ENCODE measurements at places on chromosomes 2 and 18.

DNA sequence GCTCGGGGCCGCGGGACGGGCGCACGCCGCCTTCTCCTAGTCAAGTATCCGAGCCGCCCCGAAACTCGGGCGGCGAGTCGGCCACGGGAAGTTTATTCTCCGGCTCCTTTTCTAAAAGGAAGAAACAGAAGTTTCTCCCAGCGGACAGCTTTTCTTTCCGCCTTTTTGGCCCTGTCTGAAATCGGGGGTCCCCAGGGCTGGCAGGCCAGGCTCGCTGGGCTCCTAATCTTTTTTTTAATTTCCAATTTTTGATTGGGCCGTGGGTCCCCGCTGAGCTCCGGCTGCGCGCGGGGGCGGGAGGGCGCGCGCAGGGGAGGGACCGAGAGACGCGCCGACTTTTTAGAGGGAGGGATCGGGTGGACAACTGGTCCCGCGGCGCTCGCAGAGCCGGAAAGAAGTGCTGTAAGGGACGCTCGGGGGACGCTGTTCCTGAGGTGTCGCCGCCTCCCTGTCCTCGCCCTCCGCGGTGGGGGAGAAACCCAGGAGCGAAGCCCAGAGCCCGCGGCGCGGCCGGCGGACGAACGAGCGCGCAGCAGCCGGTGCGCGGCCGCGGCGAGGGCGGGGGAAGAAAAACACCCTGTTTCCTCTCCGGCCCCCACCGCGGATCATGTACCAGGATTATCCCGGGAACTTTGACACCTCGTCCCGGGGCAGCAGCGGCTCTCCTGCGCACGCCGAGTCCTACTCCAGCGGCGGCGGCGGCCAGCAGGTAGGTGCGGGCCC lies 617 bp downstream of the FOSL2 start:
- DNase-seq = no peak

GRCh38 chr2:80403081-80403480 lies 98.5 kb upstream of the LRRTM1 start:
- DNase-seq = no peak

- DNase-seq = no peak
Observed at GRCh38 chr18:50742952-50743351, 76.9 kb downstream of the MRO start.

- DNase-seq = no peak
Observed at GRCh38 chr18:49175071-49175470, 224.3 kb upstream of the SMAD7 start.

DNA sequence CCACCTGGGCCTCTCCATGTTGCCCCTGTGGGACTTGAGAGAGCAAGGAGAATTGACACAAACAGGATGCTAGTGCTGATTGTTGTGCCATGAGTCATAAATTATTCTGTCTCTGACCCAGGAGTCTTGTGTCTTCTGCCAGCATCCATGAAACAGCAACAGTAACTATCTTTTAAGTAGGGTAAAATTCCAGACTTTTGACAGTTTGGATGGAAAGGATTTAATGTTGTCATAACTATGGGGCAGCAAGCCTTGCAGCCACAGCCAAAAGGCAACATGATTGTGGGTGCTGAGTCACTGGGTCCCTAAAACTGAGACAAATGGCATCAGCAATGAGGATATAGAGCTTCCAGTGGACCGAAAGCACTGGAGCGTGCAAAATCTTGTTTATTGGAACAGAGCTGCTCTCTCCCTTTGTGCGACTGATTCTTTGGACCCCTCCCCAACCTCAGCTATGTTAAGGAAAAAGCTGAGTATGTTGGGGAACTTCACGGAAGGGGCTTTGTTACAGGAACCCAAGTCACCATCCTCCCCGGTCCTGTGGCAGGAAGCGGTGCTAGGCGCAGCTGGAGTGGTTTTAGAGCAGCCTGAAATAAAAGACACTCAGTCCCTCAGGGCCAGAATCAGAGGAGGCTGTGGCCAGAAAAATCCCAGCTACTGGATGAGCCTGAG lies 9.6 kb upstream of the ITPRIPL1 start:
- DNase-seq = no peak

- no peak for DNase-seq
Observed at GRCh38 chr2:39697454-39697853, 31.7 kb downstream of the TMEM178A start.

GRCh38 chr2:227376656-227377396 lies 2.3 kb downstream of the TM4SF20 start:
- peak; percentile 28 for DNase-seq

DNA sequence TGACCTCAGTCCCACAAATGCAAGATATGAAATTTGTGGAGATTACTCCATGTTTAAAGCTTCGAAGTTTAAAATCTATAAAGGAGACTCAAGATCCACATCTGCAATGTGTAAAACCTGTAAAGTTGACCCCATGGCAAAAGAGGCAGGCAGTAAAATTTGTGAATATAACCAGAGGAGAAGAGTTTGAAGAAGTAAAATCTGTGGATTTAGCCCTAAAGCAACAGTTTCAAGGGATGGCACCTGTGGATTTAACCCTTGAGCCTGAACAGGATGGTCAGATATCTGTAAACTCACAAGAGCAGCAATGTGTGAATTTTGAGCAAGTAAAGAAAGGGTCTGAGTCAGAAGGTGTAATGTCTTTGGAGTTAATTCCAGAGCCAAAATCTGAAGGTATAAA lies 11.2 kb upstream of the ZNF512 start:
- no peak for DNase-seq

DNA sequence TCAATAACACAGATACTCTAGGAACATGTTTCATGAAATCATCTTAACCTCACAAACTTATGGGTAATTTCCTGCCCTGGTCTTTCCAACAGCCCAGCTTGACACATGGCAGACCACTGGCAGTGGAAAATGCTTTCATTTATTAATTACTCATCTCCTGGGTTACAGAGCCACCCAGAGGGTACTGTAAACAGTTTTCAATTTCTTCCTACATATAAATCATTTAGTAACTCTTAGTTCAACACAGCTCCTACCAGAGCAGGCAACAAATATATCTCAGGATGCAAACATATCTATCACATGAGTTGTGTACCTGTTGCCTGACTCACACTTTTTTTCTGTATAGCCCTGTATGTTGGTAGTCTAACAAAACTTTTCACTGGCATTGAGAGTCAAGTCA lies 99.2 kb upstream of the VRK2 start:
- no peak for DNase-seq

GRCh38 chr2:12271589-12271984 lies 445.1 kb upstream of the TRIB2 start:
- no peak for DNase-seq

DNA sequence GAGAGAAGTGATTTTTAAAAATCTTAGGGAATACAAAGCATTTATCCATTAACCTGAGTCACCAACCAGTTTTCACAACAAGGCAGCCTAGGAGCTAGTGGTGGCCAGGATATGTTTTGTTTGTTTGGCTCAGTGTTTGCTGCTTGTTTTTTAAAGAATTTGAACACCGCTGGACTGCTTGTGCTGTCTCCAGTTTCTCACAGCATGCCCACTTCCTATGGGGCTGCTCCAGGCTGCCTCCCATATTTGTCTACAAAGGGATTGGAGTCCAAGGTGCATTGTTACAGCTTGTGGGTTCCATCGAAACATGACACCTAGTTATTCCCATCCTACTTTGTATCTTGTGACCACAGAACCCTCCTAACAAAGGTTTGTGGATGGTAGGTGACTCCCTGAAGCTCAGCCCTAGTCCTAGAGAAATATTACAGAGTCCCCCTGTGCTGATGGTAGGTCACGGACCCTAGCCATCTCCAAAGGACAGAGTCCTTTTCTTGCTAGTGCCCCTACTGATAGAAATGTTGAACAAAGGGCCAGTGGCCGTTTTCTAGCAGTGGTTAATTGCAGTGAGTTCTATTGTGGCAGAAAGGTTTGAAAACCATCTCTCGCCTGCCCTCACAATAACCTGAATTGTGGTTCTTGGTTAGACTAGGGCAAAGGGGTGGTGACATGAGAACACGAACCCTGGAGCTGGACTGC lies 23.2 kb downstream of the GPR39 start:
- DNase-seq = no peak

GRCh38 chr2:28247734-28248133 lies 144.9 kb upstream of the FOSL2 start:
- no peak for DNase-seq

DNA sequence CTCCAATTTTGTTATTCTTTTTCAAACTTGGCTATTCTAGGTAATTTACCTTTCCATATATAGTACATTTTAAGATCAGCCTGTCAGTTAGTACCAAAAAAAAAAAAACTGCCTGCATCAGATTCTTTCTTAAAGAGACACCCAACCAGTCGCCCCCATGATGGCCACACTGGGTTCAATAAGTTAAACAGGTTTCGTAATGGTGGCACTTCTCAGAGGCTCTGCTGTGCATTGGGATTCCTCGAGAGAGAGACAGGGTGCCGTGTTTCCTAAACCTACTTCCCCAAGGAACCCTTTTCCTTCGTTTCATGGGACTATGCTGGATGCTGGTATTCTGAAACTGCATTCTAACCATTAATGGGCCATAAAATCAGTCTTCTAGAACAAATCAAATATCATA lies 37.4 kb downstream of the MYO7B start:
- no peak for DNase-seq

- no peak for DNase-seq
Observed at GRCh38 chr2:219661955-219662395, 34.5 kb downstream of the SLC4A3 start.

GRCh38 chr2:129813404-129813803 lies 166.1 kb upstream of the RAB6C start:
- no peak for DNase-seq

DNA sequence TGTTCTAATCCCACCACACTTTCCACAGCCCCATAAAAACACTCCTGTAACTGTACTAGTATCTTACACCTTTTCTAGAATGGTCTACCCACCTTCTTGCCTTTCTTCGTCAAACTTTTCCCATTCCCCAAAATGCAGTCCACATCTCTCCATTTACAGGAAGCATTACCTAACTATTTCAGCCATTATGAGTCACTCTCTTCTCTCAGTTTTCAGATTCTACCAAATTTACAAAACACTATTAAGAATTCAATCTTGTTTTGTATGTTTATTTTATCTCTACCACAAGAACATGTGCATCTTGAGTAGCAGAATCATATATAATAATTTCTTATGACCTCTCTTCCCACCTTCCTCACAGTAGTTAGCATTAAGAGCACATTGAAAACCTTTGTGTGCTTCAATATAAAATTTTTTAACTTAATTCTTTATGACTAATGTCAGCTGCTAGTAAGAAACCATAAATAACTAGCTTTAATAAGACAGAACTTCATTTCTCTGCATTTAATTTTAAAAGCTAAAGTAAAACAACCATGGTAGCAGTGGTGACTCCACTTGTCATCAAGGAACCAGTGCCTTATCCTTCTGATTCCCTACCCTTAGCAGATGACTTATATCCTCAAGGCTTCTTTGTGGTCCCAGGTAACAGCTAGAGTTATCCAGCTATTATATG lies 56.6 kb upstream of the MAP2 start:
- no peak for DNase-seq

- no peak for DNase-seq
Observed at GRCh38 chr2:54404270-54404669, 51.9 kb upstream of the SPTBN1 start.

DNA sequence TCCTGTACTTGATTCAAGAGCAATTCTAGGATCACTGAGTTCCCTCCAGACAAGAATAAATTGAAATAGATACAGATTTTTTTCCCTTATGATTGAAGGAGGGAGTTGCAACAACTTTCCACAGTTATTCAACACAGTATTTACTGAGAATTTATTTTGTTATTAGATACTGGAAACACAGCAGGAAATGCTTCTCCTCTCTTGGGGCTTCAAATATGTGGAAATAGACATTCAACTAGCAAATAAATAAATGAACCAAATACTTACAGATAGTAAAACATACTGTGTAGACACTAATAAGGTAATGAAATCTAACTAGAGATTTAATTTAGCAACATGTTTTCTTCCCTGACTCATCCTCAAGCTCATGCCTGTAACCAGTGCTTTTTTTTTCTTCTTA lies 169.2 kb downstream of the LNPK start:
- no peak for DNase-seq

GRCh38 chr2:51413726-51414125 lies 381.8 kb upstream of the NRXN1 start:
- no peak for DNase-seq

DNA sequence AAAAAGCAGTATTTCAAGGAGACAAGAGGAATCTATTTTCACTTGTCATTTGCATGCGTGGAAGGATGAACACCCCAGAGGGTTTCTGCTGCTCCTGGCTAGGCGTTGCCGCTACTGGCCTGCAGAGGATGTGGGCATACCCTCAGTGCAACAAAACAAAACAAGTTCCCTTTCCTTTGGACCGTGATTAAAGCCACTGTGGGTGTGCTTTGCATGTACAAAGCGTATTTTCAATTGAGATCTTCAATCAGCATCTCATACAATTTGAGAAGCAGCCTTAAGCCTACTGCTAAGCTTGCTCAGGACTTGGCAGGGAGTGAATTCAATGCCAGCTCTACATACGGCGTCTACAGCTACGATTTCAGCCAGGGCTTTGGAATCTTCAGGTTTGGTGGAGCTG lies 298.4 kb downstream of the LPIN1 start:
- DNase-seq = no peak

GRCh38 chr2:230267059-230267458 lies 41.5 kb downstream of the SP140 start:
- no peak for DNase-seq

DNA sequence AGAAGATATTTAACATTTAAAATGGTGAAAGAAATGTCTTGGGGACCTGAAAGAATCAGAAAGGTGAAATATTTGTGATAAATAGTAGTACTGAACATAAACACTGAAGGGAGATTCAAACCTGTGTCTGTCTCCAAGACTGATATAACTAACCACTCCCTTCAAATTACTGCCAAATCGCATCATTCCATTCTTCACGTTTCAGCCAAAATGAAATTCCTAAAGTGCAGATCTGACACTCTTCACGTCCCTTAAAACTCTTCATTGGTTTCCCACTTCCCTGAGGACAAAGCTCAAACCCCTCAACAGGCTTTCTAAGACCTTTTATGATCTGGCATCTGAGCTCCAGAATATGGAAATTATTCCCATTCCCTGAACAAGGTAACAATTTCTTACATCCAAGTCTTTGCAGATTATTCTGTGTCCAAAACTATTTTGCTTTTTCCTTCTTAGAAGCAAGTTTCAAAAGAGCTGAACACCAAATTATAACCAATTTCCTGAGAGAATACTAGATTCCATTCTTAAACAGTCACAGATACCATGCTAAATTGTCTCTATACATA lies 18.9 kb downstream of the SLC8A1 start:
- DNase-seq = no peak

All from nucleus accumbens (tissue), 56 donors.